ENCODE measurements at places on chromosomes 4 and X.

- DNase-seq: peak; percentile 53
Observed at GRCh38 chr4:67167849-67168248, 377.5 kb downstream of the CENPC start.

DNA sequence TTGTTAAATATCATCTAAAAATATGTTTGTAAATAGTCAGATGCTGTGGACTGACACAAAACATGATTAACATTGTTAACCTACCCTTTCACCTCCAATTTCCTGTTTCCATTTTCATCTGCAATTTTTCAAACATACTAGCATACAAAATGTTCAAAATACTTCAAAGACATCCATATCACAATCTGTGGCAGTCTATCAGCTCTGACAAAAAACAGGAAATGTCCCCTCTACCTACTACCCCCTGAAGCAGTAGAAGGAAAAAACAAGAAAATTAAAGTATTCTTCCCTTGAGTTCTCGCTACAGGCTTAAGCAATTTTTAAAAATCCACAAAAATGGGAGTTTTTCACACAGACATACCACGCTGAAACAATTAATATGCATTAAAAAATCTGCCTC, 108.2 kb upstream of the MCF2 start:
- DNase-seq: no peak

- no peak for DNase-seq
Observed at GRCh38 chr4:175306436-175306835, 388.3 kb downstream of the ADAM29 start.

DNA sequence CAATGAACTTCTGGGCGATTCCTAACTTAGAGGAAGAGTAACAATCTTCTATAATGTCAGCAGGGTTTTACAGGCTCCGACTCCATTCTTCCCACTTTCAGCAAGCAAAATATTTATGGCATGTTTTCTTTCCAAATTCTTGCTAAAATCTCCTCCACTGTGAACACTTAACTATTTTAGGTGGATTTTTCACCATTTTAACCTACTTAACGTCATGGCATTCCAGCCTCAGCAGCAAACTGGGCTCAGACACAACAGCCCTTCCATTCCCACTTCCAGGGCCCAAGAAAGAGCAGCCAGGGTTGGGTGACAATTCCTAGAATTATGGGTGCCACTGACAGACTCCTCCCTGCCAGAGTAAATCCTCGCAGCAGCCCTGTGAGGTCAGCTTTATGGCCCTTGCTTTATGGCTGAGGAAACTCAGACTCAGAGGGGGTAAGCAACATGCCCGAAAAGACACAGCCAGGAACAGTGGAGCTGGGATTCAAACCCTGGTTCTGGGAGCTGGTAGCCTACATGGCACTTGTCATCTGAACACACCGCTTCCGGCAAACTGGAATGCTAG, 112.8 kb upstream of the MAP3K15 start:
- DNase-seq: no peak

- DNase-seq: no peak
Observed at GRCh38 chr4:16439768-16440167, 213.5 kb upstream of the TAPT1 start.

DNA sequence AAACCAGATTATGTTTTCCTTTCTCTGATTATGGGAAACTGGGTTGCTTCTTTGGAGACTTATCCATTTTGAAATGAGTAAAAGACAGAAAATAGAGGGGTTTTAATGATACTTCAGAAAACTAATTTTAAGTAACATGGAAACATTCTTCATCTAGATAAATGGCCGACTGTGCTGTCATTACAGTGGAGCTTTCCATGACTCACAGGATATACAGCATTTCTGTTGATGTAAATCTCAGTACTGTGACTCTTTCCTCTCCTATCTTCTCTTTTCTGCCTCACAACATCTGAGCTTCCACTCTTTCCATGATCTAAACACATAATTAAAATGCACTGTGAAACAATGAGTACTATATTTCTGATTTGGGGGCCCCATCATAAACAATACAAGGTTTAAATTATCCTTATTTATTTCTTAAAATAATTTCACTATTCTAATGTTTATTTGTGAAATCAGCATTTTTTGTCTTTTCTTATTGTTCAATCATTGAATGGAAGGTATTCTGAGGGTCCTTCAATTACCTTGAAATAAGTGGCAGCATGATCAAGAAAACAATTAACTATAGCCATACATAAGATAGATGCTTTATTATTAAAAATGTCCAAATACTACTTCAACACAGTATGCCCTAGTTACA, 19.3 kb downstream of the SEC24D start:
- DNase-seq: no peak

GRCh38 chrX:95063554-95063953, 1389.5 kb downstream of the FAM133A start:
- DNase-seq: no peak

- no peak for DNase-seq
Observed at GRCh38 chrX:97260679-97261078, 377.0 kb downstream of the RPA4 start.

- peak; percentile 49 for DNase-seq
Observed at GRCh38 chr4:96874657-96875056, 1034.8 kb downstream of the PDHA2 start.

Measured in GM23338 (cell line).